ENCODE measurements at places on chromosomes 3 and 15.
A peak's percentile ranks its signal among the peaks of the same experiment; 100 is the strongest.

GRCh38 chr3:98588065-98588464 lies 5.3 kb downstream of the CPOX start:
- no peak for DNase-seq

DNA sequence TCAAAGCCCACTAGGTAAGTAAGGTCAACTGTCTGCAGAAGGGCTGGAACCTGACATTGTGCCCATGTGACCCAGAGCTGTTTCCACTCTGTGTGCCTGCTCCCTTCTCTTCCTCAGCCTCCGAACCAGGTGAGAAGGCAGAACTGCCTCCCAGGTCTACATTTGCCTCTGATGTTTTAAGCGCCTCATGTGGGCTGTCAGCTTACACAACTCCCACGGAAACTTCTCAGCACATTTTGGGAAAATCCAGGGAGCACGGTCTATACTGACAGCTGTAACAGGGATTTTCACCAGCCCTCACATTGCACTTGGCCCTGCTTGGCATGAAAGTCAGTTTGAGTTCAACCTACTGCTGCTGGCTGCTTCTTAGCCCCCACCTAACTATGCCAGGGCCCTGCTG lies 46.9 kb upstream of the SLC24A5 start:
- no peak for DNase-seq

GRCh38 chr3:53773021-53773436 lies 73.2 kb downstream of the CHDH start:
- DNase-seq, result no peak

- DNase-seq, result no peak
Observed at GRCh38 chr3:174097686-174098085, 700.1 kb downstream of the NLGN1 start.

- DNase-seq, result no peak
Observed at GRCh38 chr3:16467393-16467792, 46.1 kb downstream of the RFTN1 start.

GRCh38 chr3:7752005-7752404 lies 749.6 kb upstream of the LMCD1 start:
- no peak for DNase-seq

DNA sequence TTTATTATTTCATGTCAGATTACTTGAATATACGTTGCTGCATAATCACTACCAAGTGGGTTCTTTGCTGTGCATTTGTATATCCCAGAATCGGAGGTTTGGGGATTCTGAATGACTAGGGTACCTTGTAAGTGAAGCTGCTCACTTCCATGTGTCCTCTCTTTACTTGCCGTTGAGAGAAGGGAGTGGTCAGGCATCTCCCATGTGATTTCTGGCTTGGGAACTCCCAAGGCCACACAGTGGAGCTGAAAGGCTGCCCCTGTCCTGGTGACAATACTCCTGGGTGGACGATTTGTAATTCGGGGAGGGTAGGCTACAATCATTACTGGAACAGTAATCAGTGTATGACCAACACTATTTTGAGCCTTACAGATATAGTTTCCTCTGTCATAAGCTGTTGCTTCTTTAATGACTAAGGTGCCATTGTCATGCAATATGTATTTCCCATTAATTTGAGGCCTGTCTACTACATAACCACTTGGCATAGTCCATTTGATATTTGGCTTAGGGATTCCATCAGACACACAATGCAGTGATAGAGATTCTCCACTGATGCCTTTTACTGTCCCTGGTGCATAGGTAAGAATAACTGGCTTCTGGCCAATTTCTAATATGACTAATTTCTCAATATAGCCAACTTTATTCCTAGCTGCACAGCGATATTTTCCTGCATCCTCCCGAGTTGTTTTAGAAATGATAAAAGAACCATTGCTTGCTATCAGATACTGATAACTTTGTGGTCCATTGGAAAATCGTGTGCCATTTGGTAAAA lies 24.0 kb downstream of the IGSF10 start:
- no peak for DNase-seq

DNA sequence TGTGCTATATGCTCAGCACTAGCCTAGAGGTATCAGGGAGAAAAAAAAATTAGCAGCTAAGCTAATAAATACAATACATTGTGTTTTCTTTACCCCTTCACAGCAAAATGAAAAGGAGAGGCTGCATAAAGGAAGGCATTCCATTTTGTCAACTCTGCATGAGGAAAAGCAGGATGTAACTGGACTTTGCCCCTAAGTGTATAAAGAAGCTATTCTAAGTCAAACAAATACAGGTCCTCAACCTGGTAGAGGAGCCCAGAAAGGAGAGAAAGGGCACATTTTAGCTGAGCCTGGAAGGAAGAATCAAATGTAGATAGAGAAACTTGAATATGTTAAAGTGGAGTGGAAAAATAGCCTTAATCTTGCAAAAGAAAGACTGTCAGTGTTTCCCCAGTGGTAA lies 89.0 kb upstream of the SPRED1 start:
- DNase-seq, result no peak

GRCh38 chr3:49683162-49683561 lies 6.1 kb downstream of the MST1 start:
- no peak for DNase-seq

- DNase-seq, result peak; percentile 69
Observed at GRCh38 chr3:195886181-195887141, 21.9 kb downstream of the TNK2 start.

- DNase-seq, result no peak
Observed at GRCh38 chr3:116811754-116812153, 102.2 kb downstream of the TUSC7 start.

DNA sequence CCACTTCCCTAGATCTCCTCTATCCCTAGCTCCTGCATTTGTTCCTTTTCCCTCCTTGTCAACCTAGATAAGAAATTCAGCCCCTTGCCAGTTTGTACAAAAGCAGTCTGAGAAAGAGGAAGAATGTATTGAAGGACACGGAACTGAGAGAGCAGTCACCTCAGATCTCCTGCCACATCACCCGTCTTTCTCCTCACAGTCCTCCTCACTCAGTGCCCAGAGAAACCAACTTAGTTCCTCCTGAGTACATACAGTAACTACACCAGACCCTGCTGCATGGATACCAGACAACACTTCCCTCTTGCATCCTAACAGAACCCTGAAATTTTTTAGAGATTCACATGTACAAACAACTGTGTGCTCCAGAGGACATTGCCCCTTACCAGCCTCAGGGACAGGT lies 563.6 kb upstream of the ADAMTS9 start:
- no peak for DNase-seq

DNA sequence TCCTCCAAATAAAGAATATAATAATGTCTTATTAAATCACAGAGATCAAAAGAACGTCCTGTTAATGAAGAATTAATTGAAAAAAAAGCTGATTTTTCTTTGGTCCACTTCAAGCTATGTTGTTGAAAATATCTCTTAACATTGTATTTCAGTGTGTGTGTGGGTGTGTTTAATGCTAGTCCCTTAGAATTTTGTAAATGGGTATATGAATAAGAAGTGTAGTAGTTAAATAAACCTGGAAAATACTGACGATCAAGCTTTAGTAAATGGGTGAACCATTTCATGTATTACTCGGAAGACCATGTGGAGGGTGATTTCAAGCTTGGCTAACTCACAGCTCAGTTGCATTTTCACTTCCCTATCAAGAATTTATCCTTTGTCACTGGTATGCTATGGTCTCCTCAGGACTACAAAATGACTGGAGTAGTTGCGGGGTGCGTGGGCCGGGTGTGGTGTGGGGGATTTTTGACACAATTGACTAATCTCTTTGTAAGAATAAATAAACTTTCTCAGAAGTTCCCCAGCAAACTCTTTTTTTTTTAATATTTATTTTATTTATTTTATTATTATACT lies 586.4 kb downstream of the GRM7 start:
- no peak for DNase-seq

- peak; percentile 60 for DNase-seq
Observed at GRCh38 chr3:129624347-129625071, 18.0 kb upstream of the PLXND1 start.

GRCh38 chr15:57427367-57427821 lies 51.1 kb downstream of the CGNL1 start:
- peak; percentile 35 for DNase-seq

- peak; percentile 74 for DNase-seq
Observed at GRCh38 chr3:101827211-101828174, 21.8 kb upstream of the NFKBIZ start.

Data from left ventricle myocardium superior (tissue), 1 donor.